ENCODE measurements at places on chromosomes 2 and 18.

DNA sequence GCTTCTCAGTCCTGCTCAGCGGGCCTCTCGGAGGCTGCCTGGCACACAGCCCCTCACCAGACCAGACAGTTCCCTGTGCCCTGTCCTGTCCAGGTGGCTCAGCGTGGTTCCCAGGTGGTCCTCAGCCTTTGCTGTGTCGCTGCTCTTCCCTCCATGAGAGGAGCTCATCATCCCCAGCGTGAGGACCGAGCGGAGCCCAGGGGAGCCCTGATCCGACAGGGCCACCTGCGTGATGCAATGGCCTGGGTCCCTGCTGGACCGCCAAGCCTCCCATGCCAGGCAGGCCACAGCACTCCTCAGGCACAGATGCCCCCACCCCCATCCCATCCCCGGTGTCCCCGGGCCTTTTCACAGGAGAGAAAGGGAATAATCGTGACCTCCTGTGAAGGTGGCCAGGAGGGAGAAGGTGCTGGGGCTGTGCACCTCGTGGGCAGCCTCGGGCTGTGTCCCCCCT, 4.3 kb downstream of the GPC1 start:
- no peak for DNase-seq

- DNase-seq: no peak
These were observed 99.7 kb downstream of the MEP1B start for GRCh38 chr18:32289483-32290075.

GRCh38 chr2:239523147-239523953, 122.5 kb upstream of the HDAC4 start:
- DNase-seq: no peak

GRCh38 chr2:237691029-237691907, 63.9 kb downstream of the LRRFIP1 start:
- DNase-seq: no peak

DNA sequence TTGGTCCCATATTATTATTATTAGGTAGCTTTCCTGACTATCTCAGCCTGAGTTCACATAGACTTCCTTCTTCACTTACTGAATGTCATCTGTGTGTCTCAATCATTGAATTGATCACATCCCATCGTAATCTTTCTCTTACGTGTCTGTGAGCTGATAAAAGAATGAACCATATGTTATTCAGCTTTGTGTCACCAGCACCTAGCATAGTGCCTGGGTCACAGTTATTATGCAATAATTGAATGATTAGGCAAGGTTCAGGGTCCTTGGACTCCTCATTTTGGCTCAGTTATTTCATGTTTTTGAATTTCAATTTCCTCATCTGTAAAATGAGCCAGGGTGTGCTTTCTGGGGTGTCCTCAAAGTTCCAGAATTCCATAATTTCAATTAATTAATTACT, 107.2 kb downstream of the ZEB2 start:
- DNase-seq: no peak

- no peak for DNase-seq
These were observed 271.2 kb downstream of the GLI2 start for GRCh38 chr2:121006743-121007489.

- no peak for DNase-seq
These were observed 174.8 kb upstream of the COPS8 start for GRCh38 chr2:236910781-236911495.

DNA sequence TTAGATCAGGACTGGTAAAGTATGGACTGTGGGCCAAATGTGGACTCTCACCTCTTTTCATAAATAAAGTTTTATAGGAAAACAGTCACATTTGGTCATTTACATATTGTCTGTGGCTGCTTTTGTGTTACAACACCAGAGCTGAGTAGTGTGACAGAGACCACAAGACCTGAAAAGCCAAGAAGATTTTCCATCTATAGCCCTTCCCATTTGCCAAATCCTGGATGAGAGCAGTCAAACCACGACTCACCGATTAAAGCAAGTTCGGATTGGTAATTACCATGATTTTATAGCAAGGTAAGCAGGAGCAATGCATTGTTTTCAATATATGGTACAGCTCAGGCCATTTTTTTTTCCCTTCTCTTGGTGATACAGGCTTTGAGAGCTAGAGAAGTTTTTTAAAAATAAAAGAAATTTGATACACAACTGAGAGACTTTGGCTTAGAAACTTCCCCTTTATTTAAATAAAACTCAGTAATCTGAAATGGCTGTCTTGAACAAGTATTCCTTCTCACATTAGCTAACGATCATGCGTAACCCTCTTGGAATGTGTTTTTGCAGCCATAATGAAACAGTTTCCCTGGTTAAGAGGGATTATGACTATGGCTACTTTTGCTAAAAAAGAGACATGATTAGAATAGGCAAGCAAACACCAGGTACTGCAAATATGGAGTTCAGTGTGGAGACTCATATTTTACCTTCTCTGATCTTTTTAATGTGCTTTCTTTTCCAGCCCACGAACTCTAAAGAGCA, 9.5 kb upstream of the MALL start:
- DNase-seq: no peak

DNA sequence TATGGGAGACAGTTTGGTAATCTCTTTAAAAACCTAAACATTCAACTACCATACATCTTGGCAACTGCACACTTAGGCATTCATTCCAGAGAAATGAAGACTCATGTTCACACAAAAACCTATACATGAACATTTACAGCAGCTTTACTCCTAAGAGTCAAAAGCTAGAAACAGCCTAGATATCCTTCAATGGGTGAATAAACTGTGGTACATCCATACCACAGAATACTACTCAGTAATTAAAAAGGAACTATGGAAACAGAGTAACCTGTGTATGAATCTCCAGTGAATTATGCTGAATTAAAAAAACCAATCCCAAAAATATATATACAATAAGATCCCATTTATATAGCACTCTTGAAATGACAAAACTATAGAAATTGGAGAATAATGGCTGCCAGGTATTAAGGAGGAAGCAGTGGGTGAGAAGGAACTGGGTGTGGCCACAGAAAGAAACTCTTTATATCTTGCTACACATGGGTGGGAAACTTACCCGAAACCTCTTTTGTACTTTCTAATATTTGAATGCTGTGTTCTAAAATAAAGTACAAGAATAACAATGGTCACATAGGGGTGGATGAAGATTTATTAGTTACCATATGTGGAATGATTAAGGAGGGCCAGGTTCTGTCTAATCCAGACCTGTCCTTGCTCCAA, 13.7 kb downstream of the SESTD1 start:
- DNase-seq: no peak

GRCh38 chr2:74584088-74584645, 29.6 kb downstream of the DOK1 start:
- DNase-seq: no peak

DNA sequence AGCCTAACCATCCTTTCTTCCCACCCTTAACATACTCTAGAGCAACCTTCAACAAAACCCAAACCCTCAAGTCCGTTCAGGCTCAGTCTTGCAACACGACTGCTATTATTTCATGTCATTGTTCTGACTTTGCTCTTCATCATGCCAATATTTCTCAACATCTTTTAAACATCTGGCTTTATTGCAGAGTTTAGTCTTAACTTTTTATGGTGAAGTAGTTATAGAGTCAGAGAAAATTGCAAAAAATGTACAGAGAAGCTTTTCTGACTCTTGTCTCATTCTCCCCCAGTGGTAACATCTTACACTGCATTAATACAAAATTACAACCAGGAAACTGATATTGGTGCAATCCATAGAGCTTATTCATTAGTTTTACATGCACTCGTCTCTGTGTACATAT, 3.9 kb downstream of the MARCO start:
- no peak for DNase-seq

DNA sequence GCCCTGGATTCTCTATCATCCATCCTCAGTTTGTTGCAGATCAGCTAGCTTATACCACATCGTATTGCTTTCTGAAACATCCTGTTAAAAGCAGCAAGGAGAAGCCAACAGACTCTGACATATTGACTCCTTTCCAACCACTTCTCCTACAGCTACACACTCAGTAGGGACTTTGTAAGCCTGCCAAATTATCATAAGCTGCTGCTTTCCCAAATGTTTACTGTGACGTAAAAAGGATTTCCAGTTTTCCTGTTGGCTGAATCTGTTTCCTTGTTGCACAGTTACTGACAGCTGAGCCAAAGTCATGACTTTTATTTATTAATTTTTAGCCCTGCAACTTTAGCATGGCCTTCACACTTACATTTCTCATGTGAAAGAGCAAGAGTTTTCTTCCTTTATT, 294.3 kb downstream of the KCNJ3 start:
- no peak for DNase-seq
